ENCODE measurements at places on chromosomes 6 and 20. TPM values are rescaled to one million over a fixed set of nuclear protein-coding genes. Genes with fewer than 3 reads are reported as not detected.

Gene SSTR4
- total RNA-seq: not detected

- DNase-seq: no peak
These were observed 68.8 kb downstream of the KCNB1 start for GRCh38 chr20:49413677-49414076.

Gene ALDH8A1
- total RNA-seq: 0.24 TPM

- no peak for DNase-seq
These were observed 103.7 kb upstream of the MTHFD1L start for GRCh38 chr6:150761771-150762170.

DNA sequence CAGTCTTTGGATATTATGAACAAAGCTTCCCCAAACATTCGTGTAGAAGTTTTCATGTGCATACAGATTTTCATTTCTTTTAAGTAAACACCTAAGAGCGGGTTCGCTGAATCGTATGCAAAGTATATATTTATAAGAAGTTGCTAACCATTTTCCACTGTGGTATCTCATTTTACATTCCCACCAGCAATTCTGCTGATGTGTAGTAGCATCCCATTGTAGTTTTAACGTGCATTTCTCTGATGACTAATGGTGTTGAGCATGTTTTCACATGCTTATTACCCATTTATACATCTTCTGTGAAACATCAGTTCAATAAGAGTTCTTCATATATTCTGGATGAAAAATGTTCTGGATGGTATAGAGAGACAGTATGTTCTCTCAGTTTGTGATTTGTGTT lies 97.4 kb downstream of the IYD start:
- no peak for DNase-seq

- no peak for DNase-seq
These were observed 35.3 kb downstream of the TAF11 start for GRCh38 chr6:34852406-34853085.

- no peak for DNase-seq
These were observed 169.7 kb upstream of the PTPRK start for GRCh38 chr6:128690063-128690462.

Gene PABPC1L
- 72.8 TPM for total RNA-seq

GRCh38 chr20:51958099-51959065 lies 156.1 kb upstream of the SALL4 start:
- no peak for DNase-seq

Gene TMEM200A
- not detected for total RNA-seq

Gene CST4
- total RNA-seq: not detected

DNA sequence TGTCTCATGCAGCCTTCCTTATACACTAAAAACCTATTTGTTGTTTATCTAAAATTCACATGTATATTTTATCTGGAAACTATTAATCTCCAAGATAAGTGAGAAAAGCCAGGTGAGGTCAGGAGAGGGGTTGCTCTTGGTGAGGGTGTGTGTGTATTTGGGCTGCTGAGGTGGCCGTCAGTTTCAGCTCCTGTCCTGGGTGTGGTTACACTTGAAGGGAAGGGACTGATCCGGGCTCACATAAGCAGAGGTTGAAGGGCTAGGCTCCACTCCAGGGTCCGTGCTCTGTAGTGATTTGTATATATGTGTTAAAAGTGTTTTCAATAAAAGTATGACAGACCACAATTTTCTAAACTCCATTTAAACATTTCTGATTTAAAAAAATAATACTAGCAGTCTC lies 13.5 kb upstream of the SNAI1 start:
- no peak for DNase-seq

Gene RIPOR3
- not detected for total RNA-seq

GRCh38 chr6:93784794-93785693 lies 365.7 kb upstream of the EPHA7 start:
- DNase-seq: no peak

DNA sequence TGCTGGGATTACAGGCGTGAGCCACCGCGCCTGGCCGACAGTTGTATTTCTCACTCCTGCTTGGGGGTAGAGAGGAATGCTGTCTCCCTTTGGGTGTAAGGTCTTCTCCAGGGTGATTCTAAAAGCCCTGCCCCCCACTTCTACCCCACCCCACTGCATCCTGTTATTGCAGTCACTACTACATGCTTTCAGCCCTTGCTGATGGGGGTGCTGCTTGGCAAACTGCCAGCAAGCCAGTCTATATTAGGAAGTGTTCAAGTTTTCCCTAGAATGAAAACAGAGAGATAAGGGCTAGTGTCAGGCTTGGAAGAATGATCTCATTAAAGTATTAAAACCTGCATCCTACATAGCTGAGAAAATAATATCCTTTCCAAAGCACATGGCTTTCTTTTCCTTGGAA lies 31.3 kb downstream of the TTI1 start:
- DNase-seq: peak; percentile 11

GRCh38 chr6:43391440-43392031 lies 22.1 kb upstream of the ZNF318 start:
- DNase-seq: peak; percentile 49

- no peak for DNase-seq
These were observed 132.8 kb upstream of the TNFAIP3 start for GRCh38 chr6:137734005-137734874.

GRCh38 chr6:69732640-69733039 lies 64.2 kb downstream of the LMBRD1 start:
- DNase-seq: no peak

DNA sequence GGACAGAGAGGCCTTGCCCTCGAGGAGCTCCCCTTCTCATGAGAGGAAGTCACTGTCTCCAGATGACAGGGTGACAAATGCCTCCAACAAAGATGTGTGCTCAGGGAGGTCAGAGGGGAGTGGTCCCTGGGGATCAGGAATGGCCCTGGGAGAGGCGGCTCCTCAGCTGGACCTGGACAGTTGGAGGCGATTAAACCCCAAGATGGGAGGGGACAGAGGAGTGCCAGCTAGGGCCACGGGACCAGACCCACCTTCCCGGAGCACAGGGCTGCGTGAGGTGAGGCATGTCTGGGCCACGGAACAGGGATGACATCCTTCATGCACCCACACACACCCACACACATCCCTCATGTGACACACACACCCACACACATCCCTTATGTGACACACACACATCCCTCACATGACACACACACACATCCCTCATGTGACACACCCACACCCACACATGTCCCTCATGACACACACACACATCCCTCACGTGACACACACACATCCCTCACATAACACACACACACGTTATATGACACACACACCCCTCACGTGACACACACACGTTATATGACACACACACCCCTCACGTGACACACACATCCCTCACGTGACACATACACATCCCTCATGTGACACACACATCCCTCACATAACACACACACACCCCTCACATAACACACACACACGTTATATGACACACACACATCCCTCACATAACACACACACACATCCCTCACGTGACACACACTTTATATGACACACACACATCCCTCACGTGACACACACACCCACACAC lies 57.4 kb upstream of the SLCO4A1 start:
- DNase-seq: no peak

GRCh38 chr6:2244261-2245102 lies 923 bp downstream of the GMDS start:
- DNase-seq: no peak

- DNase-seq: no peak
These were observed 127.2 kb upstream of the TCF21 start for GRCh38 chr6:133761706-133762105.

DNA sequence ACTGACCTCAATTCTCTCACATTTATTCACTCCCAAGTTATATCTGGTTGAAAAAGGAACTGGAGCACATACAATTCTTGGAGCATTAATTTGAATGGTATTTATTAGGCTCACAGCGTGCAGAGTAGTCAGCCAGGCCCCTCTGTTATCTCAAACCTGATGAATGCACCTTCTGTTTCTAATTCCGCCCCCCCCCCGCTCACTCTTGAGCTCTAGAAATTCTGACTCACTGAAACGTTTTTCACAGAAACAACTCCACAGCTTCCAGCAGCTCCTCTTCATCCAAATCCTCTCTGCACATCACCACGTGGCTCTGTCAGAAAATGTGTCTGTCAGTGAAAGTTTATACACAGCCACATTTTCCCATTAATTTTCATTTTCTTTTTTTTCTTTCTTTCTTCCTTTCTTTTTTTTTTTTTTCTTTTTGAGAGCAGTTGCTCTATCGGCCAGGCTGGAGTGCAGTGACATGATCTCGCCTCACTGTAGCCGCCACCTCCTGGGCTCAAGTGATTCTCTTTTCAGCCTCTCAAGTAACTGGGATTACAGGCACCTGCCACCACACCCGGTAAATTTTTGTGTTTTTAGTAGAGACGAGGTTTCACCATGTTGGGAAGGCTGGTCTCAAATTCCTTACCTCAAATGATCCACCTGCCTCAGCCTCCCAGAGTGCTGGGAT lies 109.4 kb downstream of the TBXT start:
- no peak for DNase-seq

DNA sequence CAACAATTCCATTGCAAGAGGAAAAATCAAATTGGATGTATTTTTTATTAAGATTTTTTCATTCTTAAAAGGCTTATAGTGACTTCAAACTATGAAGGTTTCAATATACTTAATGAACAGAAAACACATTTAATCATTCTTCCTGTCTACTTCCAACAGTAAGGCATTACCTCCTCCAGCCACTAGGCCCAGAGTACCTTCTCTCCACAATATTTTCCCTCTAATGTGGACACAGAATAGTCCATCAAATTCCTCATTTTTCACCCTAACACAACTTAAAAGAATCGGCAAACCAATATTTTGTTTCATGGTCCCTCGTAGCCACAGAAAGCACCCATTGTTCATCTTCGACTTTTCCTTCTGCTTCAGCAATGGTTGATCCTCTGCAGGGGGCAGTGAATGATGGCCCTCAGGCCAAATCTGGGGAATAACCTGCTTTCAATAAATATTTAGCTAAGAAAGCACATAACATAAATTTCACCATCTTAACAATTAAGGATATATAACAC lies 335.4 kb upstream of the ID4 start:
- no peak for DNase-seq

- DNase-seq: no peak
These were observed 12.8 kb downstream of the TRAF3IP2 start for GRCh38 chr6:111592726-111593511.

- DNase-seq: no peak
These were observed 38.5 kb downstream of the TBC1D7 start for GRCh38 chr6:13289789-13290318.

GRCh38 chr6:157059781-157060180 lies 263.5 kb downstream of the TMEM242 start:
- no peak for DNase-seq

DNA sequence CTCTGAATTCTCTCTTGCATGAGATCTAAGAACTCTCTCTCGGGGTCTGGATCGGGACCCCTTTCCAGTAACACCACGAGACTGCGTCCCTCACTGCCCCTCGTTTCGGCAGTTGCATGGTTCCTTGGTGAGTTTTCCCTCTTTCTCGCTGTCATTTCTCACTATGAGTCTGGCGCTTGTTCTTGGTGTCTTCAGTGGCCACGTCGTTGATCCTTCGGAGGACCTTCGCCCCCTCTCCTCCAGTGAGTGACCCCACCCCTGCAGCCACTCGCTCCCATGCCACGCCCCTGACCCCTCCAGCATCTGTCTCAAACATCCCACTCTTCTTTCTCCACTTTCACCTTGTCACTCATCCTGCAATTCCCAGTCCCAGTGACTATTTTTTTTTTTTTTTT lies 23.0 kb downstream of the SYNJ2 start:
- DNase-seq: no peak

DNA sequence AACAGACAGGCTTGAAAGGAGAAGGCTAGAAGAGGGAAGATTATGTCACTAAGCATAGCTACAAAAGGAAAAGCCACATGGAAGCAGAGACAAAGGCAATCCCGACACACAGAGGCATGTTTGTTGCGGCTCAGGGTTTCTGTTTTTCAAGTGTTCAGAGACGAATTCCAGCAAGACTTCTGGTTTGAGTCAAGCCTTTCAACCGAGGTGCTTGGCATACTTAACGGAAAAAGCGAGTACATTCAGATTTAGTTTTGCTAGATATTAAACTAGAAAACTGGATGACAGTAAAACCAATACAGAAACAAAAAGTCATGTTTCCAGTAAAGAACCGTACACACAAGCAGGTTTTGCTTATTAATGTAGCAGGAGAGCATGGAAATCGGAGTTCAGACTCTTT lies 27.2 kb downstream of the MCUR1 start:
- peak; percentile 75 for DNase-seq

DNA sequence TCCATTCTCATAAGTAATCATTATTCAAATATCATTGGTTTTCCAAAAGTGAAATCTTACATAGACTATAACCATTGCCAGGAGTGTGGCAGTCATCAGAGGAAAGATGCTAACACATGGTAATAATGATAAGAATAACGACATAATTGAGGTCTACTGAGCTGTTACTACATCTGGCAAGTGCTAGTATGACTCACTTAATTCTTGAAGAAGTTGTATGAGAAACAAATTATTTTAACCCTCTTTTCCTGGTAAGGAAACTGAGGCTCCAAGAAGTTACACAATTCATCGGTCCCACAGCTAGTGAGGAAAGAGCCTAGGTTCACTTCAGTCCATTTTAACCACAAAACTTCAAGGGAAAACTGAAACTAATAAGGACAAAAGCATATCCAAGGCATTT lies 335.6 kb upstream of the BTBD3 start:
- DNase-seq: no peak

DNA sequence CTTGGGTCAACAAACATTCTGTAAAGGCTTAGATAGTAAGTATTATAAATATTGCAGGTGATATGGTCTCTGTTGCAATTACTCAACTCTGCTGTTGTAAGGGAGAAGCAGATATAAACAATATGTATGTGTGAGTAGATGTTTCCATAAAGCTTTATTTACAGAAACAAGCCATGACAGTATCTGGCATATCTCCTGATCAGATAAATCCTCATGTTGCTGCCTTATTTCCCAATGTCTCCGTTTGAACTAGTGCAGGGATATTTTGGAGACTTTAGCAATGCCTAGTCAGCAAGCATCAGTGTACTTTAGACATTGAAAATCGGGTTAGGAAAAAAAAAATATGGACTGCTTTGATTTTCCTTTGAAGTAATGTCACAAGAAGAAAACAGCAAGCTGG lies 96.1 kb downstream of the LAMA2 start:
- no peak for DNase-seq

DNA sequence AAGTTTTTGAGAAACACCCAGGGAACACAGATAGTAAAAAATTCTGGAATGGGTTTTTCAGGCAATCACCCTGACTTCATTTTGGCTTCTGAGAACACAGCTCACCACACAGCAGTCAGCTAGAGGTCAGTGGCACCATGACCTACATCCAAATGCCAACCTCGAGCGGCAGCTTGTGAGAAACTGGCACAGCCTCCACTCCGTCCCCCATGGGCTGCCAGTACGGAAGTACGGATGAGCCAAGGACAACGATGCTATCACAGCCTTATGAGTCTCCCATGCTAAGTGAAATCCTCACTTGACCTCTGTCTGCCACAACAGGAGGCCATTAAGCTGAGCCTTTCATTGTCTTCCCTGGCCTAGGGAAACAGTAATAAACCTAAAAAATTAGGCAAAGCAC lies 32.0 kb downstream of the KIF16B start:
- no peak for DNase-seq
